ENCODE measurements at places on chromosomes 5 and 9.

DNA sequence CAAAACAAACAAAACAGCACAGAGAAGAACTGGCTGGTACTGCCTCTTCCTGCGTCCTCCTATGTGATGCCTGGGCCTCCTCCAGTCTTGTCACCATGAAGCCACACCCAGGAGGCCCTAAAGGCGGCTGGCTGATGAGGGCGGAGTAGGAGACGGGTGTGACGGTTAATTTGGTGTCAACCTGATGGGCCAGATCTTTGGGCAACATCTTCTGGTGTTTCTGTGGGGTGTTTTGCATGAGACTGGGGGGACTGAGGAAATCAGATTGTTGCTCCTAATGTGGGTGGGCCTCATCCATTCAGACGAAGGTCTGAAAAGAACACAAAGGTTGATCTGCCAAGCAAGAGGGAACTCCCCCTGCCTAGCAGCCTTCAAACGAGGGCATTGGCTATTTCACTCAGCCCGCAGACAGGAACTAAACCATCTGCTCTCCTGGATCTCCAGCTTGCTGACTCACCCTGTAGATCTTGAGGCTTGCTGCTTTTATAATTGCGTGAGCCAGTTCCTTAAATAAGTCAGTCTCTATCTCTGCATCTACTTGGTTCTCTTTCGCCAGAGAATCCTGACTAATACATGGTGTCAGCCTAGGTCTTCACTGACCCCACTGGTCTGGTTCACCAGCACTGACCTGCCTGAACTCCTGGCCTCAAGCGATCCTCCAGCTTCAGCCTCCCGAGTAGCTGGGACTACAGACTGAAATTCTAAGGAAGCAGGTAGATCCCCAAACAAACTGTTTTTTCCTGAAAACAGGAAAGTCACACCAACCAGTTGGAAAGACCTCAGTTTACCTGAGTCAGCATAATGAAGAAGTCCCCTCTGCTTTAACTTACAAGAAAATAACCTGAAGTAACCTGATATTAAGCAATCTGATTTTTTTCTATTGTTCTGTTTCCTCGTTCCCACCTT lies 12.8 kb upstream of the ZFP62 start:
- DNase-seq: no peak

DNA sequence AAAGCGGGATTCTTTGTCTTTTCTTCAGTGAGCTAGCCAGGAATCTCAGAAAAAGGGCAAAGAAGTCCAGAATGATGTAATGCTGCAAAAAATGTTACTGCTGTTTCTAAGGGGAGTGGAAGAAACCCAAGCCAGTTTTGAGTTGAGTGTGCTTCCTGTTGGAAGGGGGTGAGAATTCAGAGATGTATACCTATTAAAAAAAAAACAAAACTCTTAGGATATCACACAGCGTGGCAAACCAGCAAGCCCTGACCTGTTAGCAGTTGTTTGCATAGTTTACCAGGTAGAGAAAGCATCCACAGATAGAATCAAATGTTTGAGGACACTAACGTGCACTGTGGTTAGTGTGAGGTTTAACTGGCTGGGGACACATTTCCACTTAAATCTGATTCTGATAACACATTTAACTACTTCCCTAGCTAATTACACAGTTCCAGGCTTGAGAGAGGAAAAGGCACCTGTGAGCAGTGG lies 11.4 kb downstream of the BASP1 start:
- DNase-seq: no peak

GRCh38 chr5:62483556-62483955 lies 71.0 kb downstream of the IPO11 start:
- no peak for DNase-seq

GRCh38 chr5:181198905-181199519 lies 6.0 kb downstream of the TRIM7 start:
- no peak for DNase-seq

GRCh38 chr5:84430079-84430478 lies 45.4 kb upstream of the EDIL3 start:
- DNase-seq: no peak

DNA sequence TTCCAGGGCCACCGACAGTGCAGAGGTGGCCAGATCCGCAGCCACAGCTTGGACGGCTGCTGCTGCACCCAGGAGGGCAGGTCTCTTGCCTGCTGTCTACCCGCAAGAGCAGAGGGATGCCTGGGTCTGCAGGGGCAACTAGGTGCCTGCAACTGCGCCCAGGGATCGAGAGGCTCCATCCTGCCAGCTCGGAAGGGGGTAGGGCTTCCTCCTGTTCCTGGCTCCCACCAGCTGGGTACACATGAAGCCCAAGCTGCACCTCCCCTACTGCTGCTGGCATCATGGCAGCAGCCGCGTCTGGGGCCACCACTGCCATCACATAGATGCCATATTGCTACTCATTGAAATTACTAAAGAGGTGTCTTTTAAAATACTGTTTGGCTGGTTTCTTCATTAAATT lies 12.7 kb upstream of the PRR16 start:
- DNase-seq: no peak

DNA sequence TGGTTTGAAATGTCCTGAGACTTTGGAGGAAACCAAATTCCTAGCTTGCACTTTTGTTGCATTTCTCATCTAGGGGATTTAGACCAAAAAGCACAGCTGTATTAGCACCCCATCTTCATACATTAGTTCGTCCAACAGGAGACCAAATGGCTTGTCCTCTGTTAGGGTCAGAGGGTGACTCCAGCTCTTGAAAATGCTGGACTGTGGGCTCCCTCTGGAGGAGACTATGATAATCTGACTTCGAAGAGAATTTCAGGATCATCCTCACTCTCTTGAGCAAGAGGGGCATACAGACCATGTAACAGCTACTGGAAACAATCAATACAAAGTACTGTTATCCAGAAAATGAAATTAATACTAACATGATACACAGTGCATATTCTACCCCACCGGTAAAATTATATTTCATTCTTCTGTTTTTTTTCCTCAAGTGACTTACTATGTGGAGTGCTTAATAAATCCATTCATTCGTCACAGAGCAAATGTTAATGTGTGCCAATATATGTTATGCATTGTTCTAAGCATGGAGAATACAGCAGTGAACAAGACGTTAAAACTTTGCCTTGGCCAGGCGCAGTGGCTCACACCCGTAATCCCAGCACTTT lies 63.7 kb upstream of the PPP2CA start:
- no peak for DNase-seq

- DNase-seq: no peak
These were observed 232.9 kb downstream of the TRPM3 start for GRCh38 chr9:70888471-70888870.

DNA sequence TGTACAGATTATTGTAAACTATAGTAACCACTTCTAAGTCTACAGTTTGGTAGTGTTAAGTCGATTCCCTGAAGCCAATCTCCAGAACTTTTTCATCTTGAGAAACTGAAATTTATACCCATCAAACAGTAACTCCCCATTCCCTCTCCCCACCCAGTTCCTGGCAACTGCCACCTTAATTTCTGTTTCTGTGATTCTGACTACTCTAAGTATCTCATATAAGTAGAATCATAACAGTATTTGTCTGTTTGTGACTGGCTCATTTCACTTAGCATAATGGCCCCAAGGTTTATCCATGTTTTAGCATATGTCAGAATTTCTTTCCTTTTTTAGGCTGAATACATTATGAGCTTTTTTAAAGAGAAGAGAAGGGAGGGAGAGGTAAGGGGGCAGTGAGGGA lies 61.4 kb downstream of the SPOCK1 start:
- no peak for DNase-seq

DNA sequence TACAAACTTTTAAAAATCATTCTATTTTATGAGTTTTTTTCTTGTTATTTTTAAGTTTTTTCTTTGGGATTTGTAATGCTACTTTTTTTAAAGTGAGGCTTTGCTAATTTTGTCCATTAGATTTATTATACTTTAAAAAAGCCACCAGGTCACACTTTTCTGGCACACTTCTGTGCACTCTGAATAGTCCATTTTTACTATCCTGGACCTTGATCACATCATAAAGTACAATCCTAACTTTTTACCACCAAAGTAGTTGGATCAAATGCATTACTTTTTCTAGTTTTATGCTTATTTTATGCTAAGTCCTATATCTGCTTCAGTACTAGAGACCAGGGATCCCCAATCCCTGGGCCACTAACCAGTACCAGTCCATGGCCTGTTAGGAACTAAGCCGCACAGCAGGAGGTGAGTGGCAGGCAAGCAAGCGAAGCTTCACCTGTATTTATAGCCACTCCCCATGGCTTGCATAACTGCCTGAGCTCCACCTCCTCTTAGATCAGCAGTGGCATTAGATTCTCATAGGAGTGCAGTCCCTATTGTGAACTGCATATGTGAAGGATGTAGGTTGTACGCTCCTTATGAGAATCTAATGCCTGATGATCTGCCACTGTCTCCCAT lies 16.0 kb downstream of the FRRS1L start:
- DNase-seq: no peak

DNA sequence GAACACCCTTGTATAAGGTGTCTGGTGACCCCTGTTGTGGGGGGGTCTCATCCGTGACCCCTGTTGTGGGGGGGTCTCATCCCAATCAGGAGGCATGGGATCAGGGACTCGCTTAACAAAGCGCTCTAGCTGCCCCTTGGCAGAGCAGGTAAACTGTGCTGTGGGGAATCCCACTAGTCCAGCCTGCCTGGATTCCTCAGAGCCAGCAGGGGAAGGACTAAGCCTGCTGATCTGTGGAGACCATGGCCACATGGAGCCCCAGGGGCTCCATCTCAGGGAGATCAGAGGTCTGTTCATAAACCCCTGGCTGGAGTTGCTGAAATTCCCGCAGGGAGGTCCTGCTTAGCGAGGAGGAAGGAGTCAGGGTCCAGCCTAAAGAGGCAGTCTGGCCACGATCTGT lies 45.8 kb upstream of the TXNDC8 start:
- DNase-seq: no peak

- no peak for DNase-seq
These were observed 10.9 kb downstream of the GPR107 start for GRCh38 chr9:130064621-130065020.

GRCh38 chr5:51987239-51987638 lies 604.0 kb downstream of the ISL1 start:
- no peak for DNase-seq

GRCh38 chr9:136901516-136902258 lies 15.4 kb downstream of the TRAF2 start:
- DNase-seq: no peak
